ENCODE measurements at places on chromosomes 12 and 14. TPM values are rescaled to one million over a fixed set of nuclear protein-coding genes. Genes with fewer than 3 reads are reported as not detected.

Gene GPR137C
- 0.60 TPM for total RNA-seq

- H3K4me1 ChIP-seq, result peaks cover 73% of the 10 kb centered on the region
- H3K27me3 ChIP-seq, result no peaks in the 10 kb centered on the region
- peak overlapping the region; percentile 93 for H3K27ac ChIP-seq
- peak; percentile 57 for DNase-seq
- H3K4me3 ChIP-seq, result peak overlapping the region; percentile 41
Measured at GRCh38 chr12:12474931-12475795, 87.5 kb downstream of the DUSP16 start.

- no peaks in the 10 kb centered on the region for H3K36me3 ChIP-seq
- H3K4me1 ChIP-seq, result no peaks in the 10 kb centered on the region
- H3K4me3 ChIP-seq, result no peak overlapping the region
- DNase-seq, result no peak
- H3K27ac ChIP-seq, result no peak overlapping the region
- H3K27me3 ChIP-seq, result peaks cover 2% of the 10 kb centered on the region
Measured at GRCh38 chr12:88207921-88208620, 66.0 kb downstream of the TMTC3 start.

Gene RNU4-1
- 1,846 TPM for total RNA-seq

DNA sequence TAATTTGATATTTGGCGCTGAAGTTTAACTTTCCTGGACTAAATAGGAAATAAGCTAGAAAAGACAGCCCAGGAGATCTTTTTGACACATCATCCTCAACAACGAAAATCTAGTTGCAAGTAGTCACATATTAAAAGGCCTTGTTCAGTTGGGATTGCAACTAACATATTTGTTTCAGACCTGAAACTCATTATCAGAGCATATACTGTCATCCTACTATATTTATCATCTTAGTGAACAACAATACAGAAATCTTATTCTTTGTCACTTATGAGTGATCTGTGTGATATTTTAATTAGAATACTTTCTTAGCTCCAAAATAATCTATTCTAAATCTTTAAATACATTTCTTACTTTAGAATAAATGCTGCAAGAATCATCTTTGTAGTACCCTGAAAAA is 72.1 kb downstream of the ELK3 start:
- H3K36me3 ChIP-seq, result peaks cover 63% of the 10 kb centered on the region
- H3K27me3 ChIP-seq, result no peaks in the 10 kb centered on the region
- no peak for DNase-seq
- peaks cover 7% of the 10 kb centered on the region for H3K4me1 ChIP-seq

- no peaks in the 10 kb centered on the region for H3K4me1 ChIP-seq
- no peak overlapping the region for H3K27ac ChIP-seq
- peaks cover 3% of the 10 kb centered on the region for H3K27me3 ChIP-seq
- no peak for DNase-seq
Measured at GRCh38 chr12:88351146-88351545, 209.0 kb downstream of the TMTC3 start.

- no peak overlapping the region for H3K27ac ChIP-seq
- no peaks in the 10 kb centered on the region for H3K27me3 ChIP-seq
- no peaks in the 10 kb centered on the region for H3K36me3 ChIP-seq
Measured at GRCh38 chr14:84670796-84671195, 859.1 kb upstream of the FLRT2 start.

- no peak for DNase-seq
- no peak overlapping the region for H3K4me3 ChIP-seq
- peaks cover 14% of the 10 kb centered on the region for H3K4me1 ChIP-seq
- peaks cover 22% of the 10 kb centered on the region for H3K27me3 ChIP-seq
- no peak overlapping the region for H3K27ac ChIP-seq
Measured at GRCh38 chr14:71165121-71166031, 258.1 kb downstream of the PCNX1 start.

DNA sequence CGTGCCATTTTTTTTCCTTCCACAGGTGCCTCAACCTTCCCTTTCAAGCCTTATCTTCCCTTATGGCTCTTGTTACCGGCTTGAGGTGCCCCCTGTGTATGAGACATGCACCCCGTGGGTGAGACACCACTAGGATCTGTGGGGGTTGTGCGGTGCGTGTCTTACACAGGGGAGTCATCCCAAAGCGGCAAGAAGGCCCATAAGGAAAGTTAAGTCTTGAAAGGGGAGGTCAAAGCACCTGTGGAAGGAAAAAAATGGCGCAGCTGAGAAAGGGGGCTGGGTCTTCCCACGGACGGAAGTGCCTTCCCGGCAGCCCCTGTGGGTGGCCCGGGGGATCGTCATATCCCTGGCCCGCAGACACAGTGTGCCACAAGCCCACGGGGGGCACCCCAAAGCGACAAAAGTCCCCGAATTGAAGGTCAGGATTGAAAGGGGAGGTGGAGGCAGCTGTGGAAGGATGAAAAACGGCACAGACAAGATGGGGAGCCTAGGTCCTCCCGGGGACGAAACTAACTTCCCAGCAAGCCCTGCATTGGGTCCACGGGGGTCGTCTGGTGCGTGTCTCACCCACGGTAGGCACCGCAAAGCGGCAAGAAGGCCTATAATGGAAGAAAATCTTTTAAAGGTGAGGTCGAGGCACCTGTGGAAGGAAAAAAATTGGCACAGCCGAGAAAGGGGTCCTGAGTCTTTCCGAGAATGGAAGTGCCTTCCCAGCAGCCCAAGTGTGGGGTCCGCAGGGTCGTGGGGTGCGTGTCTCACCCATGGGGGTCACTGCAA is 273.3 kb downstream of the ALG10 start:
- no peak overlapping the region for H3K27ac ChIP-seq
- no peaks in the 10 kb centered on the region for H3K4me1 ChIP-seq
- no peak overlapping the region for H3K4me3 ChIP-seq
- H3K27me3 ChIP-seq, result no peaks in the 10 kb centered on the region

Gene SDS
- not detected for total RNA-seq

Gene SIVA1
- total RNA-seq, result 135 TPM

Gene C12orf50
- not detected for total RNA-seq

Gene CCDC184
- 0.17 TPM for total RNA-seq

Gene ASPG
- not detected for total RNA-seq

Gene FAR2
- total RNA-seq, result 24.6 TPM

GRCh38 chr14:84013424-84013823 is 1516.5 kb upstream of the FLRT2 start:
- H3K4me3 ChIP-seq, result no peak overlapping the region
- H3K27me3 ChIP-seq, result no peaks in the 10 kb centered on the region
- DNase-seq, result no peak
- no peaks in the 10 kb centered on the region for H3K4me1 ChIP-seq
- no peaks in the 10 kb centered on the region for H3K36me3 ChIP-seq

Gene RIPK3
- 37.5 TPM for total RNA-seq

GRCh38 chr14:104030958-104031357 is 54.5 kb upstream of the ASPG start:
- H3K4me1 ChIP-seq, result no peaks in the 10 kb centered on the region
- no peak overlapping the region for H3K27ac ChIP-seq
- H3K27me3 ChIP-seq, result peaks cover 25% of the 10 kb centered on the region
- no peak for DNase-seq

GRCh38 chr12:11621797-11622423 is 27.6 kb upstream of the ETV6 start:
- H3K4me3 ChIP-seq, result no peak overlapping the region
- H3K4me1 ChIP-seq, result peaks cover 2% of the 10 kb centered on the region
- H3K36me3 ChIP-seq, result no peaks in the 10 kb centered on the region

Gene SLC10A1
- not detected for total RNA-seq

Gene CDCA3
- 122 TPM for total RNA-seq

DNA sequence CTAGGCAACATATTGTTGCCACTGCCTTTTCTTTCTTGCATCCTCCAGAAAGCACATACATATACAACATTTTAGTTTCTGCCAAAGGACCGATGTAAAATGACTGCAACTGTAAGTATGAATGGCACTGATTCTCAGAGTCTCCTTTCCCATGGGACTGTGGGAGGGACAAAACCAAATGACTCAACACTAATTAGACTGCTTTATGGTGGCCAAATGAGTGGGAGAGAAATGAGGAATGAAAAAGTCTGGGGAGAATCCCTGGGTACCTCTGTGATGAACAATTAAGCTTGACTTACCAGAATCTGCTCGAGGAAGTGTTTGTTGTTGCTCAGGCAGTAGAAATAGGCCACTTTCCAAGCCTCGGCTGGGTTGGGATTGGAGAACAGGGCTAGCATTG is 10.1 kb downstream of the ZFYVE26 start:
- no peaks in the 10 kb centered on the region for H3K27me3 ChIP-seq
- no peak for DNase-seq
